ENCODE measurements at places on chromosomes 7 and 10.

- DNase-seq: no peak
Measured at GRCh38 chr7:96781919-96782318, 72.3 kb upstream of the SEM1 start.

- no peak for DNase-seq
Measured at GRCh38 chr7:27312820-27313219, 70.2 kb downstream of the EVX1 start.

GRCh38 chr10:42637142-42637541 is 1.2 kb downstream of the ZNF33B start:
- DNase-seq: no peak

DNA sequence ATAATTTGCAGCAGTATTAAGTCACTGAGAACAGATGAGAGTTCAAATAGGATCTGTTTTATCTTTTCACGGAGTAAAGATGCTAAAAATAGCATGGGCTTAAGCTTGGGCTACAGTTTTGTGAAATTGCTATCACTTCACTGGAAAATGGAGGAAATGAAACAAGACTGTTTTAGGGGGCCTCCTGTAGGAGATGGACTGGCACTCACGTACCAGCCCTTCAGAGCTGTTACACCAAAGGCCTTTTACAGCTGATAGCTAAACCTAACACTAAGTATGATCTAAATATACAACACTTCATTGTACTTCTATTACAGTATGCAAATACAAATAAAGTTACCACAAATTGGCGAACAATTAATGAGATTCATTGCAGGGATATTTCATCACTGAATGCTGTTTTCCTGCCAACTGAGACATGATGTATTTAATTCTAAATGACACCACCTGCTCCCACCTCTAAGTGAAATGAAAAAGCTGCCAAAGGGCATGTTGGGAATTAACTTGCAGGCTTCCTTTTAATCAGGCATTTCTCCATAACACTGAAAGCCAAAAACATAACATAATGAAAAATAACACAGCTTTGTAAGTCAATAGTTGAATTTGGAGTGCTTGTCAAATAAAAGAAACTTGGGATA is 304.5 kb upstream of the LRRN3 start:
- DNase-seq: no peak

DNA sequence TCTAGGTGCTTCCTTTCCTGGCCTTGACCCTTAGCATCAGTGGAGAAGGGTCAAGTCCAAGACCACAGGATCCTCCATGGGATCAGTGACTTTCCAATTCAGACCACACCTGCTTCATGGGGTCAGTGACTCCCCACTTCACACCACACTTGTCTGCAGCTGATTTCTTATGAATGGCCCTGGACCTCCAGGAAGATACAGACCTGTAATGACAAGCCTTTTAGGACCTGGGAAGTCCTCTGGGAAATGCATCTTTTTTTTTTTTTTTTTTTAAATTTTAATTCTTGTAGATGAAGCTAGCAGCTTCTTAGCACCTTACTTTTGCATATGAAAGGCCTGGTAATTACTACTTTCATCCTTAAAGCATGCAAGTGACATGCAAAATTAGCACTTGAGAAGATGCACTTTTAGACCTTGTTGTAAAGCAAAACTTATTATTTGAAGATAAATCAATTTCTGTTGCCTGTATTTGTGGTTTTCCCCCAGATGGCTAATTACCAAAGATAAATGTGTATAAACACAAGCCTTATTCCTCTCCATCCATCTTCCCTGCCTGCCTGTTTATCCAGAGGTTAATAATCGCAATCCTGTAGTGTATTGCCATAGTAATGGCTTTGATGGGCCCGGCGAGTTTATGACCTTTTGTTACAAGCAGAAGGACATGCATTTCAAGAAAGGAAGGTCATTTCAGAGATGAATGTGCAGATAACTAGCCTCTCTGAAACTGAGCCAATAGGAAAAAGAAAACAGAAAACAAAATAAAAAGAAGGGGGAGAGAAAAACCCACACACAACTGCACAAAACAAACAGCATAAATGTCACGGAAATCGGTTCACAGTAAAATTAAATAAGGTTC is 1018.7 kb downstream of the TYW1 start:
- DNase-seq: no peak

- DNase-seq: no peak
Measured at GRCh38 chr10:98852686-98853085, 383.0 kb downstream of the HPSE2 start.

DNA sequence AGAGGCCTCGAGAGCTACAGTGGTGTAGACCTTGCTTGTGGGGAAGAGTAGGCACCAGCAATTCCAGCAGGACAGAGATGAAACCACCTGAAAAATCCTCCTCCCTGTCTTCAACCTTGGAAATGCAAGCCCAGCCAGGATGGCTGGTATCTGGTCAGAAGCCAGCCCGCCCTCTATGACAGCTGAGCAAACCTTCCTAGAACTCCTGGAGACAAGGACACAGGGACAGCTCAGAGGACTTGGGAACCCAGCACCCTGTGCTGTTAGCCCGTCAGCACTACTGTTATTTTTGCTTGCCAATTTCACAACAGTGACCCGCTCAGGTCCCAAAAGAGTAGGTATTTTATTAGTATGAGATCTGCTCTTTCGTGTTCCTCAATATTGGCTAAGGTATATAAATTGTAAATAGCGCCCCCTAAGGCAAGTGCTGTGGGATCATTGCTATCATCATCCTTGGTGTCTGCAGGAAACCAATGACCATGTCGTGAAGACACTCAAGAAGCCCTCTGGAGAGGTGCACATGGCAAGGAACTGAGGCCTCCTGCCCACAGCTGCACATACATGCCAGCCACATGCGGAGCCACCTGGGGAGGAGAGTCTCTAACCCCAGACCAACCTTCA is 156.5 kb upstream of the CHST15 start:
- DNase-seq: no peak

DNA sequence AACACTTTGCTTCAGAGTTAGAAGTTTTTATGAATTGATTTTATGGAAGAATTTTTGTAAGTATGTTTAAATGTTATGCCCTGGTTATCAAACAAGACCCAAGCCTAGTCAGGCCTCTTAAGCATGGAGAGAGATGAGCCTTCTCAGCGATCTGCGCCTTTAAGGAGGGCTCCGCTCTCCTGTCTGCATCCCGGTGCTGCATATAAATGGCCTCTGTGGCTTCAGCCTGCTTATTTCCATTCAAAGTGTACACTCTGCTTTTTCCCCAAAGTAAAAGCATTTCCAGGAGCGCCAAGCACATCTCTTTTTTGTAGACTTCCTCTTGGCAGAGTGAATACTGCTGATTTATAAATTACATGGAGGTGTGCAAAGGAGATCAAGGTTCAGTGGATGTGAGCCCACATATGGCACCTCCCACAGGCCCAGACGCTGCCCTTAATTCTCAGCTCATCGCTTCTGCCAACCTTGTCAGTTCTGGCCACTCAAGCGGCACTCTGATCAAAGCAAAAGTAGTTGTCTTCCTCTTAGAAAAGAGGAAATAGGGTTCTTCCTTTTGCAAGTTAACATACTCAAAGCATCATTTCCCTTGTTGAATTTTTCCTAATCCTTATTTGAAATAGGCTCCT is 70.0 kb upstream of the SFMBT2 start:
- DNase-seq: no peak

DNA sequence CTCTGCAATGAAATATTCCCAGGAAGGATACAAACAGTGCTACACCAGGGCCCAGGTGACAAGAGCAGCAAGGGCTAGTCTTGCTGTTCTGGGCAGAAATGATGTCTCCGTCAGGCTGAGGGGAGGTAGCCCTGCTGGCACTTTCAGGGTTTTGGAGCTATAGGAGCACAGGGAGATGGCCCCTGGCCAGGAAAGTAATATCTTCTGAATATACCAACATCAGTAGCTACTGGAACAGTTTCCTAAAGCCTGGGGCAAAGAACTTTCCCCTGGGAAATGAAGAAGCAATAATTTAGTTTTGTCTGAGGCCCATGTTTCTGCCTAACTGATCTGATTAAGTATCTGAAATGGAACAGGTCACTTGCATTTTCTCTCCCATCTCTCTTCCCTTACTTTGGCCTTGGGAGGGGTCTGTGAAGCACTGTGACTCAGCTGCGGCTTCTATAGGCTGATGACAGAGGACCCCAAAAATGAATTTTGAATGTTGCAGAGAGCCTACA is 489.1 kb upstream of the PODXL start:
- DNase-seq: no peak

DNA sequence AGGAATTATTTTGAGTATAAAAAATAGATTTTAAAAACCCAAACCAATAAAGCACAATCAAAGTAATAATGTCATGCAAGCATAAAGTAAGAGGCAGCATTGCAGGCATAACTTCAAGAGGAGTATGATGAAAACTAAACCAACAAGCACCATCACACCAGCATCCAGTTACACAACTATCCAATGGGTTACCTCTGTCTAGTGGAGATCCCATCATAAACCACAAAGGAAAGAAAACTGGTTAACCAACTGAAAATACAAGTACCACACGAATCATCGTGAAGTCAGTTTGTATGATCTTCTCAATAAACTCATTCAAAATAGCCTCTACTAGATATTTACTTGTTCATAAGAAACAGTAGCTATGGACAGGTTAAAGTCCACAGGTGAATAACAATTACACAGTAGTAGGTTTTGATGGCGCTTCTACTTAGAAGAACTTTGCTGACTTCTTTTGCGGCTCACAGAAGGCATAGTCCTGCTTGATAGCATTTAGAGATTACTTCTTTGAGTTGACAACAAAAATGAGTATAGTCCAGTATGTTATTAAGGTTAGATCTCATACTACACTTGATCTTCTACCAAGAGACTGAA is 116.6 kb downstream of the MICU1 start:
- DNase-seq: no peak

GRCh38 chr10:85612378-85612775 is 754.2 kb downstream of the GRID1 start:
- no peak for DNase-seq

DNA sequence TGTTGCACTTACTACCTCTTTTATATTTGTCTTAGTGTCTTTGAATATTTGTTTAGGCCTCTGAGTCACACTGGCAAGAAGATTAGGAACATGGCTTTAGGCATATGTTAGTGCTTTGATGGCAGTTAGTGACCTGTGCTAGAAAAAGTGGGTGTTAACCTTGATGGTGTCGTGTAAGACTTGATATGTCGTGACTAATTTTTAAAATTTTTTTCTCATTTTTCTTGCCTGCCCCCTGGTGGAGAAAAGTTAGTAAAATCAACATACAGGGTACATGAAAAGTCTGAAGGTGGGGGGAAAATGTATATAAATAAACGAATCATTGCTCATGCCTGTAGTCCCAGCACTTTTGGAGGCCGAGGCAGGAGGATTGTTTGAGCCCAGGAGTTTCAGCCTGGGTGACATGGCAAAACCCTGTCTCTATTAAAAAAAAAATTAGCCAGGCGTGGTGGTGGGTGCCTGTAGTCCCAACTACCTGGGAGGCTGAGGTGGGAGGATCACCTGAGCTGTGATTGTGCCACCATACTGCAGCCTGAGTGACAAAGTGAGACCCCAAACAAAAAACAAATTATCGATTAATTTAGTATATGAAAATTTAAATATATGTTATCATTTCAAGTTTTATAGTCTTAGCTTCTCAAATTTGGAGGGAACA is 44.6 kb downstream of the TAX1BP1 start:
- DNase-seq: peak; percentile 14

GRCh38 chr7:107233174-107233573 is 64.4 kb downstream of the HBP1 start:
- no peak for DNase-seq

- DNase-seq: no peak
Measured at GRCh38 chr7:46007990-46008643, 87.0 kb upstream of the IGFBP3 start.

- no peak for DNase-seq
Measured at GRCh38 chr10:85098835-85099521, 770.6 kb downstream of the CCSER2 start.

DNA sequence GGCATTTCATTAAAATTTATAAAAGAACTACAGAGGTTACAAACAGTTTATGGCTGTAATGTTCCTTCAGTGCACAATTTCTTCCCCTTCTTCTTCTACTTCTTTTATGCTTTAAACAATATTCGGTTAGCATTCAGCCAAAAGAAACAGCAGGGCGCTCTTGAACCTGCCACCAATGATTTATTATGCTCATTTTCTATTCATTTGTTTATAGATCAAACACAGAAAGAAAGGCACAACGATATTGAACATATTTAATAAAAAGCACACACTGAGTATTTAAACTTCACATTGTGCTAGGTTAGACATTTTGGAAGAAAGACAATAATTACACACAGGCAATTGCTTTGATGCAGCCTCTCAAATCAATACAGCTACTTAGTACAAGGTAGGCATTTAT is 1025.8 kb upstream of the LRRN3 start:
- DNase-seq: no peak

DNA sequence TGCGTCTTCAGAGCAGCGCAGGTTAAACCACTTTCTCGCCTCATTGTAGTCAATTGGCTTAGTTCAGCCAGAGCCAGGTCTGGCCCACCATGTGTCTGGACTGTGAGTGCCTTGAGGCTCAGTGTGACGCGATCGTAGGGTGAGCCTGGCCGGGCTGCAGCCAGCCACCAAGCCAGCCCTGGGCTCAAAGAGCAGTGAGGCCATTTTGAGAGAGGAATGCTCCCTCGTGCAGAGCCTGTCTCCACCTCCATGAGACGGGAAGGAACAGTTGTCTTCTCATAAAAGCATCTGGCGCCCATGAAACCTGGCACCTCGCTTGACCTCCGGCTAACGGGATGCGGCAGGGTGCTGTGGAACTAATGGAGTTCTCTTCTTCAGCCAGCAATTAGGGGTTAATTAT is 34.5 kb downstream of the LHPP start:
- DNase-seq: no peak

GRCh38 chr7:78124216-78124615 is 325.6 kb downstream of the PHTF2 start:
- DNase-seq: no peak

- no peak for DNase-seq
Measured at GRCh38 chr7:92135052-92135889, 994 bp upstream of the CYP51A1 start.

- no peak for DNase-seq
Measured at GRCh38 chr7:16786257-16786656, 18.5 kb downstream of the AGR2 start.

GRCh38 chr7:139641337-139641992 is 118.0 kb downstream of the CLEC2L start:
- no peak for DNase-seq

- DNase-seq: no peak
Measured at GRCh38 chr7:126424985-126425384, 827.8 kb downstream of the GRM8 start.

Data from activated naive CD4-positive, alpha-beta T cell treated with anti-CD3 and anti-CD28 coated beads, Interleukin-2, amount 50 U/mL, for 16 hours (primary cell).